NCI-H1436 (cell line): ENCODE measurements at places on chromosomes 7 and 10.

- DNase-seq = no peak
Observed at GRCh38 chr10:78542521-78542920, 508.9 kb downstream of the RPS24 start.

- no peak for DNase-seq
Observed at GRCh38 chr7:114084472-114085312, 165.9 kb upstream of the PPP1R3A start.

DNA sequence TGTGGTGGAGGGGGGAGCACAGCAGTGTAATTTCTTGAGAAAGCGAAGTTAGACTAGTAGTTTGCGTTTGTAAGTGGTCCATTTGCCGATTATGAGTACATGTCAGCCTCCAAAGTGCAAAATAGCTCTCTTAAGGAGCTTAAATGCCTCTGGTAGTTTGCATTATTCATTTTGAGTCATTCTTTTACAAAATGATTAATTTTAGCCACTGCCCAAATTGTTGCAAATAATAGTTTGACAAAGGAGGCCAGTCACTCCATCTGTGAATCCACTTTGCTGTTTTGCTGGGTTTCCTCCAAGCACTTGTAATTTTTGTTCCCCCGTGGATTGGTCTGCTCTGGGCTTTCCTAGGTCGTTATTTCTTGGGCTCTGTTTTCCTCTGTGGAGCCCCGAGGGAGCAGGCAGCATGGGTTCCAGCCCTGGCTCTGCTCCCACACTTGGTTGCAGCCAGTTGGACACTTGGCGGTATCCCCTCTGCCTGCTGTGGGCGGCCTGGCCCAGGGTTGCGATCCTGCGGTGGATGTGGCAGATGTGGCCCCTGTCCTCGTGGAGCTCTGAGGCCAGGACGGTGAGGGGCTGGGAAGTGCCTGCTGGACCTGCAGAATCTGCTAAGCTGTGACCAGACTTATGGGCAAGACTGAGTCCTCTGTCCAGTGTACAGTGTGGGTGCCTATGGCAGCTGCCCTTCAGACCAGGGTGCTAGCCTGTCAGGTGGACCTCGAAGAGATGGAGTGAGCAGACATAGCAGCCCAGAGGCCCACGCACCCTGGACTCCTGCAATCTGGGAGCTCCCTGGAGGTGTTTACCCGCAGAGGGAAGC, 129.1 kb upstream of the BTBD16 start:
- DNase-seq = no peak

GRCh38 chr7:91005841-91006240, 258.4 kb upstream of the FZD1 start:
- DNase-seq = no peak

DNA sequence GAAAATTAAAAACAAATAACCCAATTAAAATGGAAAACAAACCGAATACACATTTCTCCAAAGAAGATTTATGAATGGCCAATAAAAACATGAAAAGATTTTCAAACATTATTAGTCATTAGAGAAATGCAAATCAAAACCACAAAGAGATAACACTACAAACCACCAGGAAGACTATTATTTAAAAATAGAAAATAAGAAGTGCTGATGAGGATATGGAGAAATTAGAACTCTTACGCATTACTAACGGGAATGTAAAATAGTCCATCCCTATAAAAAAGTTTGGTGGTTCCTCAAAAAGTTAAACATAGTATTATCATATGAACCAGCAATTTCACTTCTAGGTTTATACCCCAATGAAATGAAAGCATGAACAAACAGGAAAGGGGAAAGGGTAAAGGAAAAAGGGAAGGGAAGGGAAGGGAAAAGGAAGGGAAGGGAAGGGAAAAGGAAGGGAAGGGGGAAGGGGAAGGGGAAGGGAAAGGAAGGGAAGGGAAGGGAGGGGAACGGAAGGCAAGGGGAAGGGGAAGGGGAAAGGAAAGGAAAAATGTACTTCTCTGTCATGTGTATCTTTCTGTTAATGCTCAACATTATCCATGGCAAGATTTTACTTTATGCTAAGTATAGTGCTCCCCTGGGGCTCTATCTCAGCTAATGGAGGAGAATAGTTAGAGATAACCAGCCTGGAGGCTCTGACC, 125.3 kb upstream of the RSU1 start:
- DNase-seq = no peak

DNA sequence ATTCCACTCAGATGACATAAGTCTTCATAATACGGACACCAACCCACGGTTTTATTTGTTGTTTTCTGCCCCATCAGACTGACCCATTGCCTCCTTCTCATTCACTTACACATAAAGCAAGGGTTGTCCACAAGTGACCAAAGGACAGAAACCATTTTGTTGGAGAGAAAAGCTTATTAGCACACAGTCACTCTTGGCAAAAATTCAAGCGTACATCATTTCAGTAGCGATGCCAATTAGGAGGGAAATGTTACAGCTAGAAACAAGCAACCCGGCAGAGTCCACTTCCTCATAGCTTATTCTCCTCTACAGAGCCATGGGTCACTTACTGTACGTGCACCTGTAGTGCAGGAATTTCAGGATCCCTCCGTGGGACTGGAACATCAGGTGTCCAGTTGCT, 23.0 kb downstream of the ABLIM1 start:
- no peak for DNase-seq

- no peak for DNase-seq
Observed at GRCh38 chr10:116690356-116691322, 51.7 kb downstream of the HSPA12A start.

DNA sequence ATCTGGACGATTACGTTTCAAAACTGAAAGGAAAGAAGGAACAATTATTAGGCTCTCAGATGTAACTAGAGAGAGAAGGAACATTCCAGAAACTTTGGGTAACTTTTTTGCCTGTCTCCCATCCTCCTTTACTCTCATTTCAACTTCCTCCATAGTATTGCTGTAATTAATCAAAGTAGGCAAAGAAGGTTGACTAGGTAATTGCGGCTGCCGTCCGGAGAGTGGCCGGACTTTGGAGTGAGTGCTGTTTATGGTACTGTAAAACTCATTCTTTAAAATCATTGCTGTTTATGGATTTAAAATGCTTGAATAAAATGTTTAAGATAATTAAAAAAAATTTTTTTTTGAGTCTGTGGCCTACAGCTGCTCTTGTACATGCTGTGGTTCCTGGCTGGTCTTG, 56.4 kb downstream of the RBM33 start:
- no peak for DNase-seq

- no peak for DNase-seq
Observed at GRCh38 chr7:132560825-132561529, 15.3 kb downstream of the PLXNA4 start.
